Fibroblast of skin of abdomen (primary cell): ENCODE measurements at places on chromosomes 3 and 15.
A peak's percentile ranks its signal among the peaks of the same experiment; 100 is the strongest.

DNA sequence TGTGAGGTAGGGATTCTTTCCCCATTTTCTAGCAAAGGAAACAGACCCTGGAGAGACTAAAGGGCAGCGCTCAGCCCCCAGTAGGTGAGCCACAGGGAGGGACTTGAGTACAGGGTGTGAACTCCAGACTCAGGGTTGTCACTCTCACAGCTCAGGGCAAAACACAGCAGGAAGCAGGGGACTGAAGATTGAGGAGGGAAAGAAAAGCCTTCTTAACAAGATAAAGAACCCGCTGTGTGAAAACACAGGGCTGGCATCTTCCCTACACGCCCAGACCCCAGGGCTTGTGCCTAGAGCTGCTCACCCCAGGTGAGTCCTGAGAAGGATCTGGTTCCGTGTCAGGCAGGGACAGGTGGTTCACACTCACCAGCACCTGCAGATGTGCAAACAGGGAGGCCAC lies 59.6 kb downstream of the ABTB1 start:
- no peak for DNase-seq

DNA sequence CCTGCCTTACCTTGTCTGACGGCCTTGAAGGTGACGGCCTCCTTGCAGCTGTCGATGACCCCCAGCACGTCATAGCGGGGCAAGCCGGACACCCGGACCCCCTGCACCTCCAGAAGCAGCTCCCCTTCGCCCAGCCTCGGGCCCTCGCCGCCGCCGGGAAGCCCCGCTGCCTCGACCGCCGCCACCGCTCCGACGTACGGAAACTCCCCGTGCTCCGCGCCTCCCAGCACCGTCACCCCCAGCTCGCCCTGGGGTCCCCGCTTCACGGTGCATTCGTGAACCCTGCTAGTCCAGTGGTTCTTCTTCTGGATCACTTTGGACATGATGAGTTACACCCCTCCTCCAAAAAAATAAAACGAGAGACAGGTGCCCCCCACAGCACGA lies 740 bp downstream of the MAGI1 start:
- DNase-seq = no peak

- no peak for DNase-seq
Measured at GRCh38 chr3:153443961-153444360, 281.9 kb downstream of the RAP2B start.

- DNase-seq = no peak
Measured at GRCh38 chr3:183824761-183825455, 469 bp downstream of the MAP6D1 start.

DNA sequence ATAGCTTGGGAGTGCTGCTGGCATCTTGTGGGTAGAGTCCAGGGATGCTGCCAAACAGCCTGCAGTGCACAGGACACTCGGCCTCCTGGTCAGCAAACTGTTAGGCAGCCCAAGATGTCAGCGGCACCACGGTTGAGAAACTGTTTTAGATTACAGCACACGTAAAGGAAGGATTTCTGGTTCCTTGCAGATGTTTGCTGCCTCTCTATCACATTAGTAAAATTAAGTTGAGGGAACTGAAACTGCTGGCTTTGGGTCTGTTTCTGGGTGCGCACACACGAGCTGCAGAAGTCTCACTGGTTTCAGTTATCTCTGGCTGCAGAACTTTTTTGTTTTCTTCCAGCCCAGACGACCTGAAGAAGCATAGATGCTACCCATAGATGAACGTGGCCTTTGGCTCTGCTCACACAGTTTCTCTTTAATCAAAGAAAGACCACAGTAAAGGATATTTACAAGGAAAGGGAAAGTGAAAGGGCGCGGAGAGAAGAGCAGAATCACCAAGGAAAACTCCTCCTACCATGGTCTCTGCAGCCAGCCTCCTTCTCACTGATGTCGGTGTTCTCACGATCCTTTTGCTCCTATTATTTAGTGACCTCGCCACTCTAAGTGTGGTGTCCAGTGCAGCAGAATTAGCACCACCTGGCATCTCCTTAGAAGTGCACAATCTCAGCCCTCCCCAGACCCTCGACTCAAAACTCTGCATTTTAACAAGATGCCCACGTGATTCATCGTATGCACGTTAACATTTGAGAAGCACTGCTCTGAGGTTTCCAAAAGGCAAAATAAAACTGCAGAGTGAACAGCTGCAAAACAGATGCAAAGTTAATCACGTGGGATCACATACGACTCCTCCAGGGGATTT lies 50.6 kb upstream of the AKAP13 start:
- DNase-seq = peak; percentile 75

GRCh38 chr3:63774781-63775180 lies 44.3 kb upstream of the C3orf49 start:
- DNase-seq = no peak

DNA sequence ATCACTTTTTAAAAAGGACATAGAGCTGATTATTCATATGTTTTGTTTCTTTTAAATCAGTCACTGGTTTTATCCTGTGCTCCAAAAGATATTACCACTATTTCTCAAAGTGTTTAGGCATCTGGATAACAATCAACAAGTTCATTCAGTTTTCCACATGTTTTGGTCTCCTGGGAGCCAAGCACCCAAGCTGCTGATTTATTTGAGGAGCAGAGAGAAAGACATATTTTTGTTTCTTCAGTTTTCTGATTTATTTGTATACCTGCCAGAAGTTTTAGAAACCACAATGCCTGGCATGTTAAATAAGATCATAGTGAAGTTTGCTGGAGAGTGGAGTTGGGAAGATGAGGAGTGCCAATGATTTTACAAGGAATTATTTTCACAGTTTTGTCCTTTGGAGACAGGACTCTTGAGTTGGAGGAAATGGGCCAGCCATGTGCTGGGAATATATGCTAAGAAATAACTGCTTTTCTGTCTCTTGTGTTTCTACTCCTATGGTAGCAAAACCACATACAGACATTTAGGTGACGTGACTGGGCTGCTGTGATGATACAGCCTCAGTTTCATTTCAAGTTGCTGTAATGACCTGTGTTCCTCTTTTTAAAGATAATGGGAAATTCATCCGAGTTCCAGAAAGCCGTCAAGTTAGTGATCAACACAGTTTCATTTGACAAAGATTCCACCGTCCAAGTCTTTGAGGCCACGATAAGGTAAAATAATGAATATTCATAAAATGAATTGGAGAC lies 11.7 kb downstream of the EDEM1 start:
- DNase-seq = no peak

- DNase-seq = peak; percentile 26
Measured at GRCh38 chr15:26974120-26974780, 3.3 kb downstream of the GABRG3 start.

GRCh38 chr3:60809857-60810610 lies 441.2 kb downstream of the FHIT start:
- peak; percentile 71 for DNase-seq

GRCh38 chr3:74751775-74752174 lies 137.3 kb upstream of the CNTN3 start:
- no peak for DNase-seq

DNA sequence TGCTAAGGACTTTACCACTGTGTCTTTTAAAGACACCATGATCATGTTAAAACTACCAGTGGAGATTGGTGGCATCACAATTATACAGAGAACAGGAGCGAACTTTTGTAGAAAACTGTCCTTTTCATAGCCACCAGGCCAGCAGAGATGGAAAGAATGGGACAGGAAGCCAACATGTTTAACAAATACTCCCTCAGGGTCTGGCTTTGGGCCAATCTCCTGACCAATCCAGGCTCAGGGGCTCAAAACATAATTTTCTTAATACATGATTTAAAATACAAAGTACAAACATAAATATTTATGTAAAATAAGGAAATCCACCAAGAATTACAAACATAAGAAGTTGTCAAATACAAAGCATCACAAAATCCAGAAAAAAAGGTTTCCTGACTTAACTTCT lies 266.0 kb downstream of the VPS13C start:
- peak; percentile 9 for DNase-seq

DNA sequence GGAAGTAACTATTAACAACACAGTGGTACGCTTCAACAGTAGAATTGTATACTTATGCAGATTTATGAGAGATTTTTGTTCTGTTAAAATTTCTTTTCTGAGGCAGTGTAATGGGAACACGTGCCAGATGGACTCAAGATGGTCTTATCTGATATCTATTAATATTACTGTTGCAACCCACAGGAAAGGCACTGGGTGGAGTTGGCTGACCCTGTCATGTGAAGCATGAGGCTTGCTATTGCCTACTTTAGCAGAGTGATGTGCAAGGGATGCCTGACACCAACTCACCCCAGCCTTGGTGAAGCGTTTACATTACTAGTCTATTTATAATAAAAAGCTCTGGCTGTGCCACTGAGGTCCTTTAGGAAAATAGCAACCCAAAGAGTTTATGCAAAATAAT lies 19.8 kb upstream of the ARNT2 start:
- no peak for DNase-seq

- no peak for DNase-seq
Measured at GRCh38 chr15:60853109-60853508, 374.2 kb upstream of the ICE2 start.

DNA sequence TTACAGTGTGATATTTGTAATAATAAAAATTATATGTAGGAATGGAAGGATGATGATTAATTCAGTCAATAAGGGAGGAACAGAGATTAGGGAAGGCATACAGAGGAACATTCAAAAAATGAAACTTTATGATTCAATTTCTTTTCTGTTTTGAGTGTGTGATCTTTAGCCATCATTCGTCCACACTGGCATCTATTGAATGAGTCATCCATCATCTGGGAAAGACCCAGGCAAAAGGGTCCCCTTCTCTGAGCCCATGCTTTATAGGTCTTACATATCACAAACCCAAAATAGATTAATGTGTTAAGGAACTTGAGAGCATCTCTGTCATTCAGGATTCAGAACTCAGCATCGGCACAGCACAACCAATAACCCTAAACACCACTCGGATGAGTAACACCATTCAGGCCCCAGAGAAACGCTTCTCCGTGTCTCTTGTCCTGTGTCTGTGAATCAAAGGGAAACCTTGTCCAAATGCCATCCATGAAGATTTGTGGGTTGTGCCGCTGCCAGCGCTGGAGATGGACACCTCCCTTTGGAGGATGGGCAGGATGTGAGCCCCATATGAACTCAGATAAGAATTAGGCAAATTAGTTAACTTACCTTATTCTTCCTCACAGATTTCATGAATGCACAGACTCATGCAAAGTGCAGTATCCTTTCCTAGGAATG lies 21.7 kb upstream of the TPM1 start:
- DNase-seq = no peak

GRCh38 chr15:25248583-25249235 lies 190.1 kb downstream of the UBE3A start:
- DNase-seq = no peak

DNA sequence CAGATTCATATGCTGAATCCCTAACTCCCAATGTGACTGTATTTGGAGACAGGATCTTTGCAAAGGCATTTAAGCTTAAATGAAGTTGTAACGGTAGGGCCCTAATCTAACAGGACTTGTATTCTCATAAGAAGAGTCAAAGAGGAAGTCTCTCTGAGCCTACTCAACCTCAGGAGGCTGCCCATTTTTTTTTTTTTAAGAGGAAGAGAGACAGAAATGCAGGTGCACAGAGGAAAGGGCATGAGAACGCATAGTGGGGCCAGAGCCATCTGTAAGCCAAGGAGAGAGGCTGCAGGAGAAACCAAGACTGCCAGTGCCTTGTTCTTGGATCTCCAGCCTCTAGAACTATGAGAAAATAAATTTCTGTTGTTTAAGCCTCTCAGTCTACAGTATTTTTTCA lies 28.4 kb downstream of the ZNF860 start:
- no peak for DNase-seq
